ENCODE measurements at places on chromosomes 6 and 20.

- DNase-seq = no peak
These were observed 17.6 kb downstream of the TRDN start for GRCh38 chr6:123619156-123619555.

- no peak for DNase-seq
These were observed 350.0 kb downstream of the QKI start for GRCh38 chr6:163764565-163764964.

- no peak for DNase-seq
These were observed 168.4 kb upstream of the CDYL start for GRCh38 chr6:4607793-4608192.

GRCh38 chr6:134604014-134604676 is 286.2 kb upstream of the SGK1 start:
- DNase-seq = no peak

All from stimulated activated CD8-positive, alpha-beta memory T cell treated with anti-CD3 and anti-CD28 coated beads, Interleukin-15, amount 100 ng/mL, for 4 hours (primary cell).